ENCODE measurements at places on chromosomes 5 and 9.

GRCh38 chr5:150320044-150320613, 17.4 kb upstream of the ARSI start:
- peak; percentile 59 for DNase-seq

- no peak for DNase-seq
Measured at GRCh38 chr5:102531506-102531905, 32.7 kb upstream of the SLCO6A1 start.

DNA sequence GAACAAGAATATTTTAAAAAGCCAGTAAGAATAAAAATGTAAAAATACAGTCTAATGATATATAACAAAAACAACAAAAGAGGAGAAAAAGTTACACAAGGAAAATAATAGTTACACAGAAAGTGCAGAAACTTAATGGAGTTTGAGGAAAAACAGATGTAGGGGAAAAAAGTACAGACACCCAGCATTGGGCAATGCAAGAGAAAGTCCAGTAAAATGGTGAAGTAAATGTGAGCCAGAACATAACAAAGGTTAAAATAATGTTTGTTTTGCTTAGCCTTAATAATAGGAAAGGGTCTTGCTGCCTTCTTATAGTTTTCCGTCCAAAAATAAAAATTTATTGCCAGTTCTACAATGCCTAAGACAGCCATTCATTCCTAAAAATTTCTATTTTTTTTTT, 364.2 kb downstream of the NNT start:
- no peak for DNase-seq

GRCh38 chr9:72362680-72363139, 2.3 kb downstream of the ZFAND5 start:
- peak; percentile 59 for DNase-seq

- DNase-seq: no peak
Measured at GRCh38 chr5:175837171-175837699, 34.1 kb upstream of the CPLX2 start.

- DNase-seq: no peak
Measured at GRCh38 chr9:96868709-96869108, 14.4 kb upstream of the ZNF782 start.

DNA sequence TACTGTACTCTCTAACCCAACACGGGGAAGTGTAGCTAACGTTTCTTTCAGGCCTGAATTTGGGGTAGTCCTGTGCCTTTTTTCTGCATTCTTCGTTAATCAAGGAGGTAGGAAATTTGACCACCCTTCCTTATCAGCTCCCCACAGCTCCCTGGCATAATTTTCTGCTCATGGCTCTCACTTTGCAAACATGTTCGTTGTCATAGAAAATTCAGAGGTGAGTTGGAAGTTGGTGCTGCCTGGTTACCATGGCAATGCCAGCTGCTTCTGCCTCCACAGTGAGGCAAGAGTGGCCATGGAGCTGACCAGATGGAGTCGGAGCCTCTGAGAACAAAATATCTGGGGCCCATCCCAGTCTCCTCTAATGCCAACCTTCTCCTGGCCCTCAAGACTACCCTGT, 116.6 kb upstream of the BOD1 start:
- DNase-seq: no peak

DNA sequence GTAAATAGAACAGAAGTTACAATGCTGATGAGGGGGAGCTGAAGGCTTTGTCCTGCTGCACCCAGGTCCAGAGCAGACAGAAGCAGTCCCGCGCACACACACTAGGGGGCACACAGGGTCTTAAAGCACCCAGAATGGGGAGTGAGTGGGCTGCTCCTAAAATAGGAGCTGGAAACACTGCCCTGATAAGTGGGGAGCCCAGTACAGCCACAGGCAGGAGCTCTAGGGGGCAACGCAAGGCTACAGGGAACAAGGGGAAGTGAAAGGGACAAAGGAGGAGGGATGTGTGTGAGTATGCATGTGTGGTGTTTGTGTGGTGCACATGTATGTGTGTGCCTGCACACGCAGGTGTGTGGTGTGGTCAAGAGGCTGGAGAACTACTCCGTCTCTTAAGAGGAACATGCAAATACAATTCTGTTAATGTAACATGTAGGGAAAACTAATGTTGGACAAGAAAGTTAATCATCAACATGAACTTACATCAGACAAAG, 191.5 kb downstream of the ROR2 start:
- peak; percentile 62 for DNase-seq

- DNase-seq: no peak
Measured at GRCh38 chr5:10639846-10640368, 76.0 kb downstream of the ANKRD33B start.

DNA sequence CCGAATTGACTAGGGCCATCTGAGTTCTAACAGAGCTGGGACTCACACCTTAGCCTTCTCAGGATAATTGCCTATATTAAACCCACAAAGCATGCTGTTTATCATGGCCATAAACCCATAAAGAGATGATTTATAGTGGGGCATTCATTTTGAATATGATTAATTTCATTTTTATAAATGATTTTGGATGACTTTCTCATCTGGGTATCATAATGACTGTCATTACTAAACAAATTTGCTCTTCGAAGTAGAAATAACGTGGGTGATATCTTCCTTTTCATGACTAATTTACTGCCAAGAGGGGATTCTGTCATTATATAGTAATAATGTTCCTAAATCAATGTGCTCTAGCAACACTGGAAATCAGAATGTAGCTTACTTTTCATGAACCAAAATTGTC, 498.2 kb downstream of the CDH12 start:
- DNase-seq: no peak

GRCh38 chr9:2216591-2216990, 201.4 kb downstream of the SMARCA2 start:
- no peak for DNase-seq

DNA sequence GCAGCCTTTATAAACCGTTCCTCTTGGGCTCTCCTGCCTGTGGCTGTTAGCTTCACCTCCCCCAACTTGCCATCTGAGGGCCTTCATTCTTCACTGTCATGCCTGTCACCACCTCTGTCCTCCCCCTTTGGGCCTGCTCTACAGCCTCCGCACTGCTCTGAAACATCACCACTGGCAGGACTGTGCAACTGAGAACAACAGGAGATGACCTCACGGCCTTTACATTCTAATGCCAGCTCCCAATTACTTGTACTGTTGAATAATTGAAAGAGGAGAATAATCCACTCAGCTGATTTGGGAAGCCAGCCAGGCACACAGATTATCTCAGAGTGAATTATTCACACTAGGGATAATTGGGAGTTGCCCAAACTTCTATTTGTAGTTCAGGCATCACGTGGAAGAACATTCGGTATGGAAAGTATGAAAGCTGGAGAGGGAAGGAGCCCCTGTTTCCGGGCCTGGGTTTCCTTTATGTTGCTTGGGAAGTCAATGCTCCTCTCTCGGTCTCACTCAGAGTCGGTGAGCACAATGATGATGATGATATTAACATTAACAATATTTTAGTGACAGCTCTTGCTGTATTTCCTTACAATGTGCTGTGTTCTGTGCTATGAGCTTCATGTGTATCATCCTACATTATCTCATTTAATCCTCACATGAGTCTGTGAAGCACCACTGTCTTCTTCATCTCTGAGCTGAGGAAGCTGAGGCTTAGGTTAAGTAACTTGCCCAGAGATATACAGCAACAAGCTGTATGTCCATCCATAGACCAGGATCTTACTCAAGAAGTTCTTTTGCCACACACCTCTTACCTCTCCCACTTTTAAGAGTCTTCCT, 99.3 kb upstream of the LRRTM2 start:
- no peak for DNase-seq

- no peak for DNase-seq
Measured at GRCh38 chr9:95477441-95477840, 39.3 kb downstream of the PTCH1 start.

GRCh38 chr5:32984851-32985610, 273.9 kb downstream of the NPR3 start:
- DNase-seq: no peak

- DNase-seq: no peak
Measured at GRCh38 chr5:7388553-7388952, 7.4 kb upstream of the ADCY2 start.

DNA sequence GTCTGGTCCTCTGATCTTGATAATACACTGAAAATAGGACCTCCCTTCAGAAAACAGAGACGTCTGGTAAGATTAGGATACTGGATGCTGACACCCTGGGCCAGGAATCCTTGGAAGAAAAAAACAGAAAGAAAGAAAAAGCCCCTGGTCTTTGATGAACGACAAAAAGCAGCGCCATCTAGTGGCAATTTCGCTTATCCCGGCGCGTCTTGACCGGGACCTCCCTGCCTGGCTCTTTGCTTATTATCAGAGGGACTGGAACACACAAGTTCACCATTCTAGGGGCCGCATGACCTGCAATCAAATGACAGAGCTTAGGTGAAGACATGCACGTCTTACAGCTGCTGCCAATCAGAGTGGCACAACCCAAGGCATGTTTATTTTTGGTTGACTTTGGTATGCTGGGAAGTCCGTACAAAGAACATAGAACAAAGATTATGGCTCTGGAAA, 114.9 kb upstream of the NFIB start:
- DNase-seq: peak; percentile 71

DNA sequence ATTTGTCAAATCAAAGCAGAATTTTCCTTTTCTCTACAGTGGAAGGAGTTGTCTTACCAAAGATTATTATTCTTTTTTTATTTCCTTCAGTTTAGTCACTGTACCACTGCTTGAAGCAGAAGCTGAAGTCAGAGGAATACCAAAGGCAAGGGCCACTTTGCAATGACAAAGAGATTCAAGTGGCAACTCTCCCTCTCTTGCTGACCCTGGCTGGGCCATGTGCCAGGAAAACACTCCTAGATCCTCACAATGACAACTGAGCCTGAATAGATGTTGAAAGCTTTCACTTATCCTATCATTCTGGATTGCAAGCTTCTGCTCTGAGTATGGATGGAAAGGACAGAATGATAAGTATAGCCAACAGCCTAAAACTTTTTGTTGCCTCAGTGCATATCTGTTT, 618.3 kb downstream of the NR2F1-AS1 start:
- DNase-seq: peak; percentile 18

GRCh38 chr5:15791859-15792258, 291.9 kb downstream of the FBXL7 start:
- no peak for DNase-seq

DNA sequence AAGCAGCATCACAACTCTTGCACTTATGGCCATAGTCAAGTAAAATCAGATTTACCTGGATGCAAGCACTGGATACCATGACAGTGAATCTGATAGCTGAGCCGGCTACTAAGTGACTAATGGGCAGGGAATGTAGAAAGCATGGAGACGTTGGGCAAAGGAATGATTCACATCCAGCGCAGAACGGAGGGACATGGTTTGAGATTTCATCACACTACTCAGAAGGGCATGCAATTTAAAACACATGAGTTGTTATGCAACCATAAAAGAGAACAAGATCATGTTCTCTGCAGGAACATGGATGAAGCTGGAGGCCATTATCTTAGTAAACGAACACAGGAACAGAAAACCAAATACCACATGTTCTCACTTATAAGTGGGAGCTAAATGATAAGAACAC, 169.1 kb upstream of the PIK3R1 start:
- DNase-seq: no peak

- peak; percentile 13 for DNase-seq
Measured at GRCh38 chr5:174413567-174414314, 310.6 kb upstream of the MSX2 start.

DNA sequence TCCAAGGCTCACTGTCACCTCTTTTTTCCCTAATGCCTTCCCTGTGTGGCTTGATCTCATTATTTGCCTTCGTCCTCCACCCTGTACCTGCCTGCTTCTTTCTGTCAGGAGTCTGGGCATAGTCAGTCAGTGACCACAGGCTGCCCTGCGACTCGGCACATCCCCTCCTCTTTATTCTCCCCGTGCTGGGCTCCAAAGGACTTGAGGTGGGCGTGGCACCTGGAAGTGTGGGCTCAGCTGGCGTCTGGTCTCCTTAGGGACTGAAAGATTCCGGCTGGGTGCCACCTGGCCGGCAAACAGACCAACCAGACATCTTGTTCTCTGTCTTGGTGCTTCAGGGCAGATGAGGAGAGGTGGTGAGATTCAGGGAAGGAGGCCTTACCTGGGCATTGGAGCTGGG, 29.6 kb upstream of the PRDM12 start:
- DNase-seq: no peak

GRCh38 chr9:136675477-136676296, 11.6 kb downstream of the AGPAT2 start:
- no peak for DNase-seq

GRCh38 chr5:57598756-57599155, 116.1 kb upstream of the ACTBL2 start:
- no peak for DNase-seq

- no peak for DNase-seq
Measured at GRCh38 chr9:112822618-112823017, 68.1 kb downstream of the SLC46A2 start.

DNA sequence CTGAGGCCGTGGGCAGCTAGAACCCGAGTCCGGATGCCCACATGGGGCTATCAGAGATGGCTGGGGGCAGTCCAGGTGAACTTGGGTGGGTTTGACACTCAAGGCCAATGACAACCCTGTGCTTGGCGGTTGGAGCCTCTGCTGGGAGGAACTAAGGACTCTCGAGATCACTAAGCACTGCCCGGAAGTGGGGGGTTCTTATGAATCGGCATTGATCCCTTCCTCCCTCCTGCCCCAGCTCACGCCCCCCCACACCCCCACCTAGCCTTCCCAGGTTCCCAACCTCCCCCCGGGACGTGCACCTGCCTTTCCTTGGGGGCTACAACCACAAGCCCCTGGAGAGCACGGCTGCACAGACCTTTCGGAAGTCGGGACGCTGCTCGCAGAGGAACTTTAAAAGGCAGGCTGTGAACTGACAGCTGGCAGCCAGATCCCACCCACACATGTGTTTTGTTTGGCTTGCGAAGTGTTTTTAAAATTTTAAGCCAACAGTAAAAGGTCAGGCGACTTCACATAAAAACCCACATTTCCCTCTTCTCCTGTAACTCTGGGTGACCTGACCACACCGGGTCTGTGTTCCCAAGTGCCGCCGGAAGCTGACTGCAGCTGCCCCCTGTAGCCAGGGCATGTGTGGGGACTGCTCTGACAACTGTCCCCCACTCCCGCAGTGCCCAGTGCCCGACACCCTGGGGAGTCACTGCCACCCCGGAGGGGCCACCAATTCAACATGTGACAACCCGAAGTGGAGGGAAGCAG, 5.1 kb upstream of the RALGDS start:
- peak; percentile 52 for DNase-seq

DNA sequence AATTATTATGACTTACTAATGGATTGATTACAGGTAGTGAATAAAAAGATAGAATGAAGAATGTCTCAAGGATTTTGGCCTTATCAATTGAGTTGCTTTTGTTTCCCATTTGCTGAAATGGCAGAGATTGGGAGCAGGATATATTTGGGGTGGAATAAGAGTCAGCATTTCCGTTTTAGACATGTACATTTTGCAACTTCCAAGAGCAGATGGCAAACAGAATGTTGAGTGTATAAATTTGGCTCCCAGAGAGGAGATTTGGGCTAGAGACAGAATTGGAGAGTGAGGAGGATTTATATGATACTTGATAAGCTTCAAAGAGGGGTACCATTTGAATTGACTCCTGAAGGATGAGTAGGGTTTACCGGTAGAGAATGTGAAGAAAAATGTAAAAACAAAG, 437.9 kb upstream of the PAPPA start:
- DNase-seq: no peak

GRCh38 chr5:74111764-74112163, 485.8 kb downstream of the ARHGEF28 start:
- DNase-seq: no peak

GRCh38 chr9:108615152-108615551, 240.6 kb downstream of the ACTL7B start:
- DNase-seq: no peak
